ENCODE measurements at places on chromosomes 16 and 17. TPM values are rescaled to one million over a fixed set of nuclear protein-coding genes. Genes with fewer than 3 reads are reported as not detected.

DNA sequence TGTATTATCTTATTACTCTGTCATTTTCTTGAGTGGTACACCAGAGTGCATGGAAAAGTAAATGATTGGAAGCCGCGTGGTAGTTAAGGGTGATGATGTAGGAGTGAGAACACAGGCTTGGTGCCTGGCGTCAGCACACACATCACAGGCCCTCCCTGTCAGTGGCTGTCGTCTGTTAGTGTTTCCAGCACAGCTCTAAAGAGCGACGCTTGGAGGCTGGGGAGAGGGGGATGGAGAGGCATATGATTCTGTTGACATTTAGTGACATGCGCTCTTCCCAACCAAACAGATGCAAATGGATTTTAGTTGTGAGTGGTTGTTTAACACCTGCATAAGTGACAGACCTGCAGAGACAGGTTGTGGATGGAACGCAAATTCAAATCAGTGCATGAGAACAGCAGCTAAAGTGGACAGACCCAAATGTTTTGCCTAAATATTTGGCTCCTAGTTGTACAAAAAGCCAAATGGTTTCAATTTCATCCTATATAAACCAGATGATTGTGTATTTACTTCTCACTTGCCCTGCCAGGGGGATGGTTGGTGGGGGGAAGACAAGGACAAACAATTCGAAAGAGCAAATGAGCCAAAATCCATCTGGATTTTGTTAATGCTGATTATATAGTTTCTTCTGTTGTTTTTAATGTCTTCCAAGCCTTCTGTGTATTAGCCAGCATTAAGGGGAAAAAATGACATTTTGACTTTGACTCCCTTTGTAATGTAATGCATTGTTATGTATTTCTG is 222.3 kb downstream of the WWOX start:
- H3K27me3 ChIP-seq, result no peaks in the 10 kb centered on the region
- no peak overlapping the region for H3K27ac ChIP-seq
- no peaks in the 10 kb centered on the region for H3K36me3 ChIP-seq
- no peak overlapping the region for H3K4me3 ChIP-seq
- H3K4me1 ChIP-seq, result peaks cover 11% of the 10 kb centered on the region
- no peak for DNase-seq

- no peak overlapping the region for H3K27ac ChIP-seq
- no peak for DNase-seq
- no peaks in the 10 kb centered on the region for H3K36me3 ChIP-seq
Observed at GRCh38 chr16:7736138-7736665, 403.6 kb downstream of the RBFOX1 start.

OVCA2 gene
- 36.8 TPM for total RNA-seq

GRCh38 chr16:63998-64913 is 8.2 kb downstream of the RHBDF1 start:
- H3K4me1 ChIP-seq, result no peaks in the 10 kb centered on the region
- H3K27ac ChIP-seq, result no peak overlapping the region

DNA sequence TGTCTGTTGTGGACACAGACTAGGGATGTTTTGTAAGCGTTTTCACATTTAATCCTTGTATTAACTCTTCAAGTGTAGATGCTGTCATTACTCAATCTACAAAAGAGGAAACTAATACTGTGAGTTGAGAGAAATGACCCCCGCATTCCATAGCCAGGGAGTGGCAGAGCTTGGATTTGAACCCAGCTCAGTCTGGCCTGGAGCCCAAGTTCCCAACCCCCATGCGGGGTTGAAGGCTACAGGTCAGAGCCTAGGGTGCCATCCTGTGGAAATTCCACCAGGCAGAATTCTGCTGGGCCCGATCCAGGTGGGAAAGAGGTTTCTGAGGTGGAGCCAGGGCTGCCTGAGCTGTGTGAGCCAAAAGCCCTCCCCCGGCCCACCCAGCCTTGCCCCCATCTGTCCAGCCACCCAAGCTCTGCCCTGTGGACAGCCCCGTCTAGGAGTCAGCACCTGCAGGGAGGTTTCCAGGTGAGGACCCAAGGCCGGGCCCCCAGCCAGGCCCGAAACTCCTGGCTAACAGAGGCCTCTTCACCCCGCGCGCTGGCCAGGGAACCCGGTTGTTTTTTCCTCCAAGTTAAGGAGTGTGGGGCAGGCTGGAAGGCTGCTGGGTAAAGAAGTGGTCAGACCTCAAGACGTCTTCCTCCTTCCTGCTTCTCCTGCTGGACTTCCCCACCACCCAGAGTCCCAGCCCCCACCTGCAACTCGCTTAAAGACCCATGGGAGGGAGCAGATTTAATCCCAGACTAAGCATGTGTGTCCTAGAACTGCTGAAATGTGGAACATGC is 5.7 kb downstream of the MMP15 start:
- no peak for DNase-seq
- no peaks in the 10 kb centered on the region for H3K27me3 ChIP-seq
- H3K4me1 ChIP-seq, result peaks cover 79% of the 10 kb centered on the region
- H3K4me3 ChIP-seq, result no peak overlapping the region
- H3K27ac ChIP-seq, result peak overlapping the region; percentile 93

GRCh38 chr17:1711804-1712203 is 1.6 kb upstream of the TLCD2 start:
- H3K27ac ChIP-seq, result no peak overlapping the region
- H3K36me3 ChIP-seq, result no peaks in the 10 kb centered on the region
- DNase-seq, result peak; percentile 18
- H3K4me3 ChIP-seq, result no peak overlapping the region
- peaks cover 5% of the 10 kb centered on the region for H3K4me1 ChIP-seq
- no peaks in the 10 kb centered on the region for H3K27me3 ChIP-seq

EVI2B gene
- total RNA-seq, result not detected

- no peaks in the 10 kb centered on the region for H3K27me3 ChIP-seq
- DNase-seq, result no peak
- no peak overlapping the region for H3K27ac ChIP-seq
- peaks cover 12% of the 10 kb centered on the region for H3K4me1 ChIP-seq
Observed at GRCh38 chr17:9519583-9520272, 55.9 kb downstream of the STX8 start.

MMP28 gene
- total RNA-seq, result 0.39 TPM

DNA sequence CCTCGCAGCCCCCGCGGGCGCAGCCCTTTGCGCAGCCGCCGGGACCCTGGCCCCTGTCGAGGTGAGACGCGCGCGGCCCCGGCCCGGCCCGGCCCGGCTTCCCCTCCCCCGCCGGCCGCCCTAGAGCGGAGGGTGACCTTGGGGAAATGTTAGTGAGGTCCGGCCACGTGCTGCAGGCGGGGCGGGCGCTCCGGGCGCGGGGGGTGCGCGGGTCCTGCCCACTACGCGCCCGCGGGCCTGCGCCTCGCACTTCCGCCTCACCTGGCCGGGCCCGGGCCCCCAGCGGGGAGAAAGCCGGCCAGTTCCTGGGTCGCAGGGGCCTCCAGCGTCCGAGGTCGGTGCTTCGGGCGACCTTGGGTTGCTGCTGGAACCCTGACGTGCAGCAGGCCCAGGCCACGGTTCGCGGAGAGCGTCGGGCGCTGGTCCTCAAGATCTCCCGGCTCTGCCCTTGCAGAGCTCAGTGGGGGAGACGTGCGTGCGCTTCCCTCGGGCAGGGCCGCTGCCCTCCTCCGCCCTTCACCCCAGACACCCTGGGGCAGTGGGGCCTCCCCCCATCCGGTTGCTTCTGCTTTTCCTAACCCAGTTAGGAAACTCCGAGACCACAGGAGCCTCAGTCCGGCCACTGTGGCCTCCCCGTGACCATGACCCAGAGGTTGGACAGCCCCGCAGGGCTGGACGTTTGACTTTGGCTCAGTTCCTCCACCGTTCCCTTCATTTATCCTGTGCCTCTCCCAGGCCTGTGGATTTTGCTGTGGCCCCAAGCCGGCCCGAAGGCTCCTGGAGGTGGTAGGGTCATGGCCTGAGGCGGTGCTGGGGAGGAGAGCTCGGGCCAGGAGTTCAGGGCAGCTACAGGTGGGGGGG is 791 bp downstream of the MCRIP2 start:
- DNase-seq, result peak; percentile 36
- H3K27me3 ChIP-seq, result no peaks in the 10 kb centered on the region
- peak overlapping the region; percentile 83 for H3K27ac ChIP-seq

DNA sequence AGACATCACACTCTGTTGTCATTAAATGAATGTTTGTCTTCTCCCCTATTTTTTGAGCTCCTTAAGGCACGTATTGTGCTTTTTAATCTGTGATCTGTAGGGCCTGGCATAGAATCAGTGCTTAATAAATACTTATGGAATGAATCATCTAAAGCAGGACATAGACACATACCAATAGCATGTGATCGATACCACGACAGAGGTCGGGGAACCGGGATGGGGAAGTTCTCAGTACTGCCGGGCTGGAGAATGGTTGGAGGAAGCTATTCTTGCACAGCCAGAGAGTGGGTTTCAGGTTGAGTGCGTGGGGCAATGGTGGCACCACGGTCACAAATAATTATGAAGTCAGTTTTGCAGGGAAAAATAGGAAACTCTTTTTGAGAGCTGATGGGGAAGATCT is 26.8 kb downstream of the NLRP1 start:
- no peak overlapping the region for H3K4me3 ChIP-seq
- H3K27me3 ChIP-seq, result no peaks in the 10 kb centered on the region
- no peak for DNase-seq
- H3K36me3 ChIP-seq, result no peaks in the 10 kb centered on the region
- no peak overlapping the region for H3K27ac ChIP-seq

DNA sequence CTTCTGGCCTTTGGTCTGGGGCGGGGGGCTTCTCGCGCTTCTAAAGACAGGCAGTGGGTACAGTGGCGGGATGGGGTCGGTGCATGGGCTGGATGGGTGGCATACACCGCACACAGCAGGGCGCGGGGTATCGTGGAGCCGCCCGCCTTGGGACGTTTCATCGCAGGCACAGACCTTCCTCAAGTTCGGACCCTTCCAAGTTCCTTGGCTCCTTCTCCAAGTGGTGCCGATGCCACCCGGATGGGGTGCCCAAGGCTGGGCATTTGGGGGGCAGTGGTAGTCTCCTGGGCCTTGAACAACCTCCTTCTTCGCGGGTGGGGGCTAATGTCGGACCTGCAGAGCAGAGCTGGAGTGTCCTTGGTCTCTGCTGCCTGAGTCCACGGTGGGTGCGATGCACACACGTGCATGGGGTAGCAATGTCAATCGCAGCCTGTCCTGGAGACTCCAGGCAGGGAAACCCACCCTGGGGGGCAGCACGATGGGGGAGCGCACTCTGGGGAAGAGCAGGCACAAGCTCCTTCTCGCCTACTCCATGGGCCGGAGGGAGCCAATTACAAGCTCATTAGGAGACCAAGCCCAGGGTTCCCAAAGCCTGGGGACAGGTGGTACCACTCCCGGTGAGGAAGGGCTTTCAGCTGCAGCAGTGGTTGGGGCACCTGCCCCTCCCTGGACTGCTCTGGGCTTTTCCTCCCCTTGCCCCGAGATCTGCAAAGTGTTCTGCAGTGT is 686 bp upstream of the MTSS2 start:
- peak overlapping the region; percentile 75 for H3K27ac ChIP-seq
- peaks cover 48% of the 10 kb centered on the region for H3K4me1 ChIP-seq
- no peak for DNase-seq
- H3K4me3 ChIP-seq, result peak overlapping the region; percentile 6
- no peaks in the 10 kb centered on the region for H3K27me3 ChIP-seq
- no peaks in the 10 kb centered on the region for H3K36me3 ChIP-seq

- no peaks in the 10 kb centered on the region for H3K27me3 ChIP-seq
- no peak overlapping the region for H3K4me3 ChIP-seq
- peaks cover 13% of the 10 kb centered on the region for H3K4me1 ChIP-seq
- H3K27ac ChIP-seq, result peak overlapping the region; percentile 62
- peaks cover 2% of the 10 kb centered on the region for H3K36me3 ChIP-seq
Observed at GRCh38 chr16:4679156-4679849, 14.1 kb upstream of the NUDT16L1 start.

GRCh38 chr17:72516772-72517399 is 396.1 kb downstream of the SOX9 start:
- H3K36me3 ChIP-seq, result no peaks in the 10 kb centered on the region
- H3K4me1 ChIP-seq, result peaks cover 22% of the 10 kb centered on the region
- no peak overlapping the region for H3K27ac ChIP-seq
- DNase-seq, result no peak

DNA sequence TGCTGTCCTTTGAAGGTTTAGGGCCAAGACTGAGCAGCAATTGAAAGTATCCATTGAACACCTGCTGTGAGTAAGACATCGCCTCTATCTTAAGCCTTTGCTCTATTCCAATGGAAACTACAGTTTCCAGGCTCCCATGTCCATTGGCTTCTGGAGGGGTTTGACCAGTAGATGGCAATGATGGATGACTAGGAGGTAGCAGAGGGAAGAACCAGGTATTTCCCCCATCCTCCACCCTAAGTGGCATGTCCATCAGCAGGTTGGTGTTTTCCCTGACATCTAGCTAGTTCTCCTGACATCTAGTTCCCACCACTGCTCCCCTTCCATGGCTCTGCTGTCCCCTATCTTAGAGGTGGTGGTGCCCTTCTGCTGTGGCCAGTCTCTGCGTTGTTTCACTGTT is 58.7 kb downstream of the CENPV start:
- no peak overlapping the region for H3K4me3 ChIP-seq
- H3K4me1 ChIP-seq, result no peaks in the 10 kb centered on the region
- no peaks in the 10 kb centered on the region for H3K36me3 ChIP-seq

KRT28 gene
- total RNA-seq, result not detected

GRCh38 chr17:74325743-74326379 is at the start of gene KIF19:
Gene KIF19, plus strand, starts transcription at chr17:74326226. Its CDS starts 124 bp downstream, at chr17:74326350.
- no peaks in the 10 kb centered on the region for H3K4me1 ChIP-seq
- no peaks in the 10 kb centered on the region for H3K36me3 ChIP-seq
- peaks cover 42% of the 10 kb centered on the region for H3K27me3 ChIP-seq
- no peak within 1 kb of the TSS for H3K27ac ChIP-seq
- H3K4me3 ChIP-seq, result peak within 1 kb of the TSS; percentile 25
- DNase-seq, result peak; percentile 22

DNA sequence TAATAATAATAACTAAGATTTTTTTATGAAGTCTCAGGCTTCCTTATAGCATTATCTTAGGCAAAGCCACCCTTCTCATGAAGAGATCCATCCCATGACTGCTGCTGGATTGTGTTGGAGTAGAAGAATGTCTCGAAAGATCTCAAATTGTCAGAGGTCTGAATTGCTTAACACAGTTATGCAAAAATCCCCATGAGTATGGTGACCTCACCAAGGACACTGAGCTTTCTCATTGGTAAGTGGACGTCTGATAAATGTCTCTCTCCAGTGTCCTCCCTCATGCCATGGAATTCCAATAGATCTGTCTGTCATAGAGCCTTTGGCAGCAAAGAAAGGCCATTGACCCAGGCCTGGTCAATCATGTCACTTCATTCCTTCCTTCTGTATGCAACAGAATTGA is 264.5 kb downstream of the CDH11 start:
- H3K27ac ChIP-seq, result no peak overlapping the region
- H3K4me3 ChIP-seq, result no peak overlapping the region
- no peak for DNase-seq
- no peaks in the 10 kb centered on the region for H3K36me3 ChIP-seq
- H3K27me3 ChIP-seq, result no peaks in the 10 kb centered on the region

Data from cardiac muscle cell (in vitro differentiated cells and primary cell).